ENCODE measurements at places on chromosomes 2 and 18.

- DNase-seq = no peak
These were observed 33.2 kb downstream of the LAMA1 start for GRCh38 chr18:7084080-7085065.

DNA sequence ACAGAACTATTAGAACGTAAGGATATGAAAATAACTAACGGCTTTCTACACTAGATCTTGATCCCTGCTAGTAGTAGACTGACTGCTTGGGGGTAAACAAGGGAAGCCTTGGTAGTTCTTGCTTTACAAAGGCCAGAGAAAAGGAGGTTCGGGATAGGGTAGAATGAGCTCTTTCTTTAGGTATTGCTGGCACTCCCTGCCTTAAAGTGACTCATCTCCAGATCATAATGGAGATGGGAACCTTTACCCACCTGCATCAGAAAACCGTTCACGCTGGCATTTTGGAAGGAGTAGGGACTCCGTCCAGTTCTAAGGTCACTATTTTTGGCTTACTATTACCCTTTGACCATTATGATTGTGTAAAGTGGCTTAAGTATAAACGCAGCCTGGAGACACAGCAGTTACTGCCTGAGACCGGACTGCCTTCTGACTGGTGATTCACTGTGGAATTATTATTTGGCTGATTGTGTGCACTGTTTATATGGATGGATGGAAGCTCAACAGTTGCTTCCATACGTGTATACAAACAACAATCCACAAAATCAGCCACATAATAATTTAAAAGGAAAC is 482.5 kb downstream of the STK39 start:
- DNase-seq = no peak

- peak; percentile 17 for DNase-seq
These were observed 493 bp downstream of the FN1 start for GRCh38 chr2:215435280-215435869.

- DNase-seq = no peak
These were observed 5.2 kb upstream of the RMC1 start for GRCh38 chr18:23498117-23498516.

GRCh38 chr2:207285473-207285815 is 119.7 kb upstream of the KLF7 start:
- DNase-seq = peak; percentile 5

GRCh38 chr2:138742441-138743057 is 37.6 kb downstream of the NXPH2 start:
- no peak for DNase-seq

DNA sequence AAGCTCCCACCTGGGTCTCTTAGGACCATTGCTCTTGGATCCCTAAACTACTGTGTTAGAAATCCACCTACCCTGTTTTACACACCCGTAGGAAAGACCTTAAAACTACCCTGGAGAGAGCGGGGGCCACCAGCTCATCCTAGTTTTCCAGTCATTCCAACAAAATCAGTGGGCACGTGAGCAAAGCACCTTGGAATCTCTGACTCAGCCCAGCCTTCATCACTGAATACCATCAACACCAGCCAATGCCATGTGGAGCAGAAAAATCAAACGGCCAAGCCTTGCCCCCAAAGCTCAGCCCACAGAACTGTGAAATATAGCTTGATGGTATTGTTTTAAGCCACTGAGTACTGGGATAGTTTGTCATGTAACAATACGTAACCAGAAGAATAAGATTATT is 449.7 kb upstream of the CHAC2 start:
- DNase-seq = no peak

DNA sequence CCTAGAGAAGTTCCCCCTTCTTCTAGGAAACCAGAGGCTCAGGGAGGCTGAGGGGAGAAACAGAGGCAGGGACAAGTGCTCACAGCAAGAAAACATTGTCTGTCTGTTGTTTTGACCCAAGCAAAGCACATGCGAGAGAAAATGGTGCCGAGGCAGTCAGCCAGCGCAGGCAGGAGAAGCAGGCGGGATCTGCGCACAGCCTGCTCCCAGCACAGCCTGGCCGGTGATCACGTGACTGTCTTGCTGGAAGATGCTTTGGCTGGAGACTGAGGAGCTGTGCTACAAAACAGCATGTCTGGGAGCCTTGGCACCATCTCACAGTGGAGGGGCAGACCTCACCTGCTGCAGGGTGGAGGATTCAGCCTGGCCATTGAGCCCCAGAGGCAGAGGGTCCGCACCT is 93.7 kb upstream of the MYCN start:
- DNase-seq = no peak

- no peak for DNase-seq
These were observed 365.0 kb upstream of the TFPI start for GRCh38 chr2:187918996-187919821.

DNA sequence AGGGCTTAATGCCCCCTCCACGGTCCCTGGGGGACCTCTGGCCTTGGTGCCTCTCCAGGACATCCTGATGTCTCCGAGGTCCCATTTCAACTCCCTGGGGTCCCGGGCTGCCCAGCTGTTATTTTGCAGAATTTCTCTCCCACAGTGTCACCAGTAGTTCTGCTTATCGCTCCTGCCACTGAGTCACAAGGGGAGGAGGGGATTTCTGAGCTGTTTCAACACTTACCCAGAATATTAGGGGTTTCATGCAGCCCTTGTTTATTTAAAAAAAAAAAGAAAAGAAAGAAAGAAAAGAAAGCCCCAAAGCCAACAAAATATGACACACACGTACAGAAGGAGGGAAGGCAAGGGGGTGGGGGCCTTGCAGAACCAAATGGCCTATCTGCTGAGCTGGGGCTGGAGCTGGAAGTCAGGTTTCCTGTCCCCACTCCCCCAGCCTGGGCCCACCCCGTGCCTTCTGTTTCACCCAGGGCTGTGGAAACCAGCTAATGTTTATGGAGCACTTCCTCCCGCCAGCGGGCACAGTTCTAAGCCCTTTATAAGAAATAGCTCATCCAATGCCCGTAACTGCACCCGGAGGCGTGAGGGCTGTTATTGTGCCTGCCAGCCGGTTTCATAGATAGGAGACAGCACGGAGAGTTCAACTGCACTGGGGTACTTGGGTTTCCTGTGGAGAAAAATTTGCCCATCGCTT is 8.4 kb upstream of the ARID5A start:
- peak; percentile 88 for DNase-seq

DNA sequence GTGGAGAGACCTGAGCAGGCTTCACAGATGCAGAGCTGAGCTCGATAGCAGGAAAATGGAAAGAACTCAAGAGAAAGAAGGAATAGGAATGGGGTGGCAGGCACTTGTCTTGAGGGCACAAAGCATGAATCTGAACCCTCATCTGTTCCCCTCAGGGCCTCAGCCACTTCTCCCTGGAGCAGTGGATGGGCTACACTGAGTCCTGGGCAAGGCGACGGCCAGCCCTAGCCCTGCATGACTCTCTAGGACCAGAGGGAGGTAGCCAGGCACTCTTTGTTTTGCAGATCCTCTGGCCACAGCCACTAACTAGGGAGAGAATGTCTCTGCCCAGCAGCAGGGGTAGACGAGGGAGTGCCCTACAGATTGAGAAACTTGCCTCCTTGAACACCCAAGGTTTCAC is 3.4 kb upstream of the TEX51 start:
- no peak for DNase-seq

GRCh38 chr2:9234680-9235146 is 28.1 kb downstream of the ASAP2 start:
- DNase-seq = no peak

DNA sequence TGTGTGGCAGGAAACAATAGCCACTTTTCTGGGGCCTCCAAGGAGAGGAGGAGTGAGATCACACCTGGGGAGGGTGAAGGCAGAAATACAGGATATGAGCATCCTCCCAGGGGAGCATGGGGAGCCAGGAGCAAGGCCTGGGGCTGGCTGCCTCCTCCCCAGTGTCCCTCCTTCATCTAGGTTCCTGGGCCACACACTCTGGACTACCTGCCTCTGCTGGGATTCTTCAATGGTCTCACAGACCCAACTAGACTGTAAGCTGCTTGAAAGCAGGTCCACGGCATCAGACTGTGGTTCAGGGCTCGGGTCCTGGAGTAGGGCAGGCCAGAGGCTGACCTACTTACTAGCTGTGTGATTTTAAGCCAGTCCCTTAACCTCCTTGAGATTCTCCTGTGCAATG is 94.0 kb downstream of the MCFD2 start:
- DNase-seq = no peak

GRCh38 chr2:121532347-121532766 is 1.7 kb downstream of the RNU4ATAC start:
- DNase-seq = no peak

GRCh38 chr18:12773369-12773768 is 70.5 kb downstream of the PSMG2 start:
- DNase-seq = no peak

DNA sequence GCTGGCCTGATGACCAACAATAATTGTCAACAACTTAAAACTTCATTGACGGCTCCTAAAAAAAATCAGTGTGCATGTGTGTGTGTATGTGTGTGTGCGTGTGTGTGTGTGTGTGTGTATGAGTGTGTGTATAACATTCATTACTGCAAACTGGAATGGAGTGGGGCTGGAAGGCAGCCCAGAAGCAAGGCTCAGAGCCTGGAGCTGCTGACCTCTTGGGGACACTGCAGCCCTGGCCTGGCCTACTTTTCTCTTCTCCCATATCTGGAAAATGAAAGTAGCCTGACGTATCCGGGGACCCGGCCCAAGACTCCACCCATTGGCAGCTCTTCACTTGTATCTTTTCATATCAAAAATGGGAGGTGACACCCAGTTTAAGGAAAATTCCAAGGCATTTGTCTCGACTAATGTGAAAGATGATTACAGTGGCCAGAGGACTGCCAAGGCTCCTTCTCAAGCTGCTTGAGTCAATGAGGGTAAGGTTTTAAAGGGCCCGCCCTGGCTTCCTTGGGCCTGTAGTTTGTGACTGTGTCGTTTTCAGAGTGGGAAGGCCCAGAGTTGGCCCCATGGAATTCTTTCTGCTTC is 72.4 kb upstream of the IL1R1 start:
- no peak for DNase-seq

DNA sequence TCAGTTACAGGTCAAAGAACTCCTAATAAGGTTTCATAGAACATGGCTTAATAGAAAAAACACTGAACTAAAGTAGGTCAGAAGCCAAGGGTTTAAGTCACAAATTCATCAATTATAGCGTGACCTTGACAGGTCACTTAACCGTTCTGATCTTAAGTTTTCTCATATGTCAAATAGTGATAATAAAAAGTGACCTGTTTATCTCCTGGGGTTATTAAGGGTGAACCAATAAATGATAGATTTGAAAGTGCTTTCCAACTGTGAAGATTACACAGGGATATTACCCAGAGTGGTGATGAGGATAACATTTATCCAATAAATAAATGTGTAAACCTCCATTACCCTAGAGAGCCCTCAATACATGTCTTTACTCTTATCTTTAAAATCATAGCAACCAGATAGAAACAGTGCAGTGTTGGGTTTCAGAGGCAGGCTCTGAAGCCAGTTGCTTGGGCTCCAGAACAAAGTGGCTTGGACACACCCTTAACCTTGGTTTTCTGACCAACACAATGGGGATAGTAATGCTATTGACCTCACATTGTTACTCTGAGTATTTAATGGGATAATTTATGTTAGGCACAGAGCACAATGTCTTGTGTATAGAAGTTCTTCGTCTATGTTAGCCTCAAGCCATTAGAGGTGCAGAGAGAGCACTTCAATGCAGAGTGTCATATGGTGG is 48.6 kb downstream of the KLHL14 start:
- DNase-seq = no peak

DNA sequence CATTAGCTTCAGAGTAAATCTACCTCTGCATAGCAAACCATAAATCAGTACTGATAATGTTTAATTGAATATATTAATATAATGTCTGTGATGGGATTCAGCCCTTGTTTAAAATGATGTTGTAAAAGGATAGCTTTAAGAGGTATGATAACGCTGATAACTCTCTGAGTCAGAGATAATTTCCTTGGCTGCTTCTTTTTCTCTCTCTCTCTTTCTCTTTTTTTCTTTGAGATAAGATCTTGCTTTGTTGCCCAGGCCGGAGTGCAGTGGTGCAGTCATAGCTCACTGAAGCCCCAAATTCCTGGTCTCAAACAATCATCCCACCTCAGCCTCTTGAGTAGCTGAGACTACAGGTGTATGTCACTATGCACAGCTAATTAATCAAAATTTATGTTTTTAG is 35.7 kb downstream of the CDH7 start:
- DNase-seq = no peak

DNA sequence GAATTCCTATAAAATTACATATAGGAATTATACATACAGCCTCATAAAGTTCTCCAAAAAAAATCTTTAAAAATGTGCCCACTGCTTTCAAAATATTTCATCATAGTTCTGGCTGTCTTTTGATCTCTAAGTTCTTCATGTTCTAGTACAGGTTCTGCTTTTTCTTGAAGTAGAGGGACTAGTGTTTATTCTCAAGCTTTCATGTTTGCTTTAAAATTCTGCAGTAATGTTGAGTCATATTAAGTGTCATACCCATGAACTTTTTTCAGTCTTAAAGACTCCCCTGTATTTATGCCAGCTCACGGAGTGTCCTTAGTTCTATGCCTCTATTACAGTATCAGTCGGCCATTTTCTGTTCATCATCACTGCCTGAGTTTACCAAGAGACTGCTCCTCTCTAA is 54.8 kb upstream of the CCDC141 start:
- no peak for DNase-seq

DNA sequence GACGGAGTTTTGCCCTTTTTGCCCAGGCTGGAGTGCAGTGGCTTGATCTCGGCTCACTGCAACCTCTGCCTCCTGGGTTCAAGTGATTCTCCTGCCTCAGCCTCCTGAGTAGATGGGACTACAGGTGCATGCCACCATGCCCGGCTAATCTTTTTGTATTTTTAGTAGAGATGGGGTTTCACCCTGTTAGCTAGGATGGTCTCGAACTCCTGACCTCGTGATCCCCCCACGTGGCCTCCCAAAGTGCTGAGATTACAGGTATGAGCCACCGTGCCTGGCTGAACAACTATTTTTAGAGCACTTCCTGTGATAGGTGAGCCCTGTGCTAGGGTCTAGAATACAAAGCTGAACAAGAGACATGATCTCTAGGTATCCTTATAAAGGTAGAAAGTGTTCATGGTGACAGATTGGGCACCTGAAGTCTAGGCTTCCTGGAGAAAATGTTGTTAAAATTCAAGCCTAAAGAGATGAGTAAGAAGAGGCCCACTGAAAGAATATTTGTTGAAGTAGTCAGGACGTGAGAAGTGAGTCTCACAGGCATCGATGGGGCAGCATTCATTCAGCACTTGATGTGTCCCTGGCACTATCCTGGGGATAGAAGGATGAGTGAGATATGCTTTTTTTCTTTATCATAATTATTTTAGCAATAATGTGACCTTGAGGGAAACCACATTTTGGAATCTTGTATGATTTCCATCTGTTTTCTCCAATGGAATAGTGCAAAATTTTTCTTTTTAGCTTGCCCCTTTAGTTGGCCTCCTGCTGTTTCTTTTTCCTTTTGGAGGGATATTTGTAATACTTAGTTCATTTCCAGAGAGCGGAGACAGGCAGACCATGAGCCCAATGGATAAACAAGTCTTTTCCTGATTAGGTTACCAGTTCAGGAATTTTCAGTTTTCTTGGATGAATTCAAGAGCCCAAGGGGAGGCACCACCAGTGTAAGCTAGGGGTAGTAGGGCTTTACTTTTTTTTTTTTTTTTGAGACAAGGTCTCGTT is 5.1 kb downstream of the ZNF236 start:
- DNase-seq = peak; percentile 43
